AG08395 (cell line): ENCODE measurements at places on chromosomes 7 and 10.

- DNase-seq = no peak
Measured at GRCh38 chr10:31975157-31975765, 46.6 kb upstream of the ARHGAP12 start.

- DNase-seq = no peak
Measured at GRCh38 chr7:141203586-141203985, 129.7 kb downstream of the TMEM178B start.

DNA sequence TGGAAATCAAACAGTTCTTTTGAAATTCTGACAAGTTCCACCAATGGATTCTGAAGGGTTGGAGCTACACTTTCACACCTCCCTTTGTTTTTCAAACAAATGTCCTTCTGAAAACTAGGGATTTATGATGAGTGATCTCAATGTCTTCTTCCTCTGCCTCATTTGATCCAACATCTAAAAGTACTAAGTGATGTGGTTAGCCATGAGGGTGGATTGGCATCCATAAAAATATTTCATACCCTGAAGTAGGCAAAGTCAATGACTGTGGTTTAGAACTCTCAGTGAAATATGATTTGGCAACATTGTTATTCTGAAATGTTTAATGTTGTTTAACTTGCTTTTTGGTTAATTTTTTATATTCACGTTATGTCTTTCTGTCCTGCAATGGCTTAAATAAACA lies 136.9 kb downstream of the MBL2 start:
- no peak for DNase-seq

- DNase-seq = no peak
Measured at GRCh38 chr7:70772891-70773290, 359.1 kb upstream of the GALNT17 start.
